Suppressor macrophage treated with lipopolysaccharide for 4 hours (primary cell): ENCODE measurements at places on chromosomes 4 and X.
A peak's percentile ranks its signal among the peaks of the same experiment; 100 is the strongest.

- DNase-seq, result no peak
Measured at GRCh38 chr4:128481752-128482480, 194.3 kb upstream of the PGRMC2 start.

DNA sequence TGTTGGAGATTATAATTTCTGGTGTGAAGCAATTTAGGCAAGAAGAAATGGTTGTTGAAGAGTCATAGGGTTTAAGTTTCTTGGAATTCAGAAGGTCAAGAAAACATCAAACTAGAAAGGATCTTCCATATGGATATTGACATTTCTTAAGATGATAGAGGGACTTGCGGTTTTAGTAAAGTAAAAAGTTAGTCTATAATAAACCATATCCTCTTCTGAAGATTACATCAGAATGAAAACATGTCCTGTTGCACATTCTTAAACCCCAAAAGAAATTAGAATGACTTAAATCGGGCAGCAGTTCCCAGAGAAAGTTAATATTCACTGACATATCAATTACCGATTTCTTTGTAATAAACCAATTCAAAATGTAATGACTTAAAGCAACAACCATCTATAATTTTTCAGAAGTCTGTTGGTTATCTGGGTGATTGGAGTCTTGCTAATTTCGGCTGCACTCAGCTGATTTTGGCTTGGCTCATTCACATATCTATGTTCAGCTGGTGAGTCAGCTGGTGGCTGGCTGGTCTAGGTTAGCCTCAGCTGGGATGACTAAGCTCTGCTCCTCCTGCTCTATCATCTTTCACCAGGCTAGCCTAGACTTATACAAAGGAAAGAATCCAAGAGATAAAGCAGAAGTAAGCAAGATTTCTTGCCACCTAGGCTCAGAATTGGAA lies 24.4 kb upstream of the DYNLT3 start:
- DNase-seq, result peak; percentile 9

DNA sequence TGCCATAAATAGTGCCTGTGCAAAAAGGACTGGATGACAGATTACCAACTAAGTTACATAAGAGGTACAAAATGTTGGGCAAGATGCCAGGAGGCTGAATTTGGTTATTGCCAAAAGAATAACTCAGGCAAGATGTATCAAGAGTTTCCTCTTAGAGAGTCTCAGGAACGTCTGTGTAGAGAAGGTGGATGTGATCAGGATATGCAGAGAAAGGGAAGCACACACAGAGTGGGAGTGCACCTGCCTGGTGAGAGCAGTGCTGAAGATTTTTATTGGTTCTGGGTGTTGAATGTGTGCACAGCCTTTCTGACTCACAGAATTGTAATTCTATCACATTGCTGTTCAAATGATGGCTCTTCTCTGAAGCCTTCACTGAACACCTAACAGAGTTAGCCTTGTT lies 156.8 kb upstream of the HS3ST1 start:
- DNase-seq, result no peak

- DNase-seq, result no peak
Measured at GRCh38 chrX:38311743-38312142, 15.6 kb downstream of the RPGR start.
